ENCODE measurements at places on chromosomes 1 and 21.

DNA sequence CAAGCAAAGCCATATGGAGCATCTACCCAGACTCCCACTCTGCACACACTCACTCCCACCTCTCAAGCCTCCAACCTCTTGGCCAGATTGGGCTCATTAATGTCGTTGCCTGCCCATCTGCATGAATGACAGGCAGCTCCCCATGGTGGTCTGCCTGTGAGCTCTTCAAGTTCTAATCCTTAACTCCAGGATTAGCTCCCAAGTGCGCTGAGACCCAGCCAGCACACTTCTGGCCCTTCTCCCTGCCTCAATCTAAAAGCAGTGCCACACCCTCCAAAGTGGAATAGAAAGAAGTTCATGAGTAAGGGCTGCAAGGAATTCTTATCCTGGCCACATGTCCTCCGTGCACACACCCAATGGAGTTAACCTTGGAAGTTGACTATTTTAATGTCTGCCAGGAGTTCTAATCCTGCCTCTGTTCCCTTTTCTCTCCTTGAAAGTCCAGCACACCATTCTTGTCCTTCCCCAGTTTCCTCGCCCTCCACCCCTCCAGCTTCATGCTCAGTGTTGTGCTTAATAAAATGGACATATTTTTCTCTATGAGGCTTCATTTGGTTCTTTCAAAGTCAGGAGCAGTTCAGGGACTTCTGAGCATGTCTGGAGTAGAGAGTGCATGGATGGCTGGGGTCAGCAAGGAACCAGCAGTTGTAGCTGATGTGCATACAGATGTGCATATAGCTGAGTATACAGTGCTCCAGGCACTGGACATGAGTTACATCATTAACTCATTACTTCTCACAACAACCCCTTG, 30.1 kb downstream of the CAMK1G start:
- no peak for DNase-seq

DNA sequence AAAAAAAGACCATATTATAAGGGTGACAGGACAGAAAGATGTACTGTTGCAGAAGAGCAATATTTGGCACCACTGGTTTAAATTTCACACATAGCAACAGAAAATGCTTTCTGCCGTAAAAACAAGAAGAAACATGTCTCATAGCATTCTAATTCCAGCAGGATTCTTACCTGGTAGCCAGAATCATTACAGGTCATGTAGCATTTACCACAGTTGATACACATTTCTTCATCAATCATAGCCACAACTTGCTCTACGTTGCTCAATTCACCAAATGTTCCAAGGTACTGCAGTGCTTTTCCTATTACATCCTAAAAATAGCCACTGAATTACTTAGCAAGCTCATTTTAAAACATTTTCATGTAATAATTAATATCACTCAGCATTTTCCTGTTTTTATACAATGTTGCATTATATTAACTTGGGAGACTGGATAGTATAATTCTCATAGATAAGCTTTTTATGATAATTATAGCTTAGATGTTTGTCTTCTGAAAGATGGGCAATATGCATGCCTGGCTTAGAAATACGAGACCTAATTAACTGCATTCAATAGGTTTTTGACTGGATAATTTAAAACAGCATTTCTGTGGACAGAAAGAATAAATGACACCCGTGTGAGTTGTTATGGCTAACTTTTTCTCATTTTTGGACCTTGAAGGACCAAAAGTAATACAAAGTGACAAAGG, 360.7 kb downstream of the PTBP2 start:
- no peak for DNase-seq

DNA sequence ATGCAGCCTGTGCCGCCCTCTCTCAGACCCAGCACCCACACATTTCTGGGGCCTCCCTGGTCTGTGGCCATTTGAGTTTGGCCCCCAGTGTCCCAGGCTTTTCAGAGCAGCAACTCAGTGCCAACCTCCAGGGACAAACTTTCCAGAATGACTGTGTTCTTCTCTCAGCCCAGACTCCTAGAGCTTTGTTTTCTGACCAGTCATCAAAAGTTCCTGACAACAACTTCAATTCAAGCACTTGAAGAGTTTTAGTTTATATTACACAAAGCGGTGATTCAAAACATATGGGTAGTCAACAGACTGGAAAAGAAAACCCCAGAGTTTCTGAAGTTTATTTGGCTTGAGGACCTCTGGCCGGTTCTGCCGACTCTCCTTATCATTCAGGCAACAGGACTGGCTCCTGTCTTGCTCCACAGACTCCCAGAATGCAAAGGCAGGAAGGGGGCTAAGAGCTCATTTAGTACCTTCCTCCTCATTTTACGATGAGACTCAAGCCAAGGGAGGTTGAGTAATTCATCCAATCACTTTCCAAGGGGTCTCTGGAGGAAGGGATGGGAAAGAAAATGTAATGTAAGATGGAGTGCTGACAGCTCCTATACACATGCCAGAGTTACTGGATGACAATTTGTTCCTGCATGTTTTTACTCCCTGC, 27.0 kb upstream of the TIAM1 start:
- DNase-seq, result peak; percentile 34

DNA sequence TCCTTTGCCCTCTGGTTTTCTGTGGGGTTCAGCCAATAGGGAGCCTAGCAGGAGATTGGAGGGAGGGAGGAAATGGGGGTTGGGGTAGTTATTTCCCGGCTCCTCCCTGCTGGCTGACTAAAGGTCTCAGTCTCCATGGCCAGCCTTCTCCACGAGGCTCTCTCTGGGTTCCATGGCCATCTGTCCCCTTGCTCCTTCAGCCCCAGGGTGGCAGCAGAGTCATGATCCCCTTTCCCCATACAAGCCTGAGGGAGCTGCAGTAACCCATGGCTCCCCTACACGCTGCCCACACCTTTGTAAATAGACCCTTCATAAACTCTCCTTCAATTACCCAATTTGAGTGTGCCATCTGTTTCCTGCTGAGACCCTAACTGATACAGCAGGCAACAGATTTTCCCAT, 176.1 kb upstream of the CSF3R start:
- DNase-seq, result no peak

- no peak for DNase-seq
Observed at GRCh38 chr1:177435364-177435763, 264.6 kb downstream of the BRINP2 start.

DNA sequence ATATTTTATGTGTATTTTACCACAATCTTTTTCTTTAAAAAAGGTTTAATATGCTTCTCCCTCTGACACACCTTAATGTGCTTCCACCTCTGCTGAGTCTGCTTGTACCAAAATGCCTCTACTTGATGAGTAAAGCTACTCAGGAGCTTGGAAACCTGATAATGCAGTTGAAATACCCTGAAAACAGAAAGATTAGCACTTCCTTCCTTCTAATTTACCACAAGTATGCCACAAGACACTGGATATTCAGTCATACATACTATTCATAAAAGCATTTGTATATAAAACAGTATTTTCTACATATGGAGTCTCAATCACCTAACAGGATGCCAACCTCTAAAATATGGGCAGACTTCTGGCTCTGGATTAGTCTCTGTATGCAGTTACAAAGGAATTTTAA, 55.0 kb downstream of the SLC35D1 start:
- no peak for DNase-seq
